Small intestine (tissue), 16 donors: ENCODE measurements at places on chromosomes 7 and 10.

DNA sequence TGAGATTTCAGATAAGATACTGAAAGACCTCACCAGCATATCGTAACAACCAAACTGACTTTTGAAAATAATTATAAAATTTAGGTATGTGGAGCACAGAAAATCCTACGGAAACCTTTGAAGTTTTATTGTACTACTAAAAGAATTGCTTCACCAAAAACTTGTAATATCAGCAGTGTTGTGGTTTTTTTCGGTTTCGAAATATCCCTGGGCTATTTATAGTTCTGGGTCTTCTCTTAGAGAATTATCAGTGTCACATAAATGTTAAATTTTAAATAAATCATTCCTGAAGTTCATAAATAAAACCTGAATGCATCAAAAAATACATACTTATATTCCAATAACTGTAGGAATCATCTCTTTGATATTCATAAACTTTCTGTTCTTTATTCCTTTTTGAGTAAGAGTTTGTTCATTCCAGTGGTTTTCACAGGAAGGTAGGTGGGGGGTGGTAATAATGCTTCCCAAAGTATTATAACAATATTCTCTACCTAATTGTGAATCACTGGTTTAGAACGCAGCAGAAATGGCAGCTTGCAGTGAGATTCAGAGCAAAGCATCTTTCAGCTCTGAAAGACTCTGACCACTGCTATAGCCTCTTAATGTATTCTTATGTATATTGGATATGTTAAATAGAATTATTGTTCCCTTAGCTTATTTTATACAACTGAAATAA lies 60.2 kb downstream of the ZNF277 start:
- DNase-seq, result no peak

GRCh38 chr7:47323904-47324303 lies 258.0 kb downstream of the TNS3 start:
- DNase-seq, result no peak

DNA sequence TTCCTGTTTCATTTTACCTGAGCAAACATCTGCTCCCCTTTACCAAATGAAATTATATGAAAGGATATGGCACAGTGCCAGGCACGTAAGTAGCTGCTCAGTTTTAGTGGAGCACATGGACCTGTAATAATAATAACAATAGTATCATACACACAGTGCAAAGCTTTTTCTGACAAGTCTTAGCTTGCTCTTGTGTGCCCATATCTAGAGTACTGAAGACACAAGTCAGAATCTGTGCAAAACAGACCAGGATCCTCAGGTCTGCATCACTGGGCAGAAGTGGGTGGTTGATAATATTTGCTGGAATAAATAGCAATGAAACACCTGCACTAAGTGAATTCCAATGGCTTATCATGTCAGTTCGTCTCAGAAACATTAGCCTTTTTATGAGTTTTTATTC lies 85.5 kb upstream of the DKK1 start:
- no peak for DNase-seq

GRCh38 chr7:153524070-153524601 lies 528.1 kb upstream of the DPP6 start:
- DNase-seq, result no peak

DNA sequence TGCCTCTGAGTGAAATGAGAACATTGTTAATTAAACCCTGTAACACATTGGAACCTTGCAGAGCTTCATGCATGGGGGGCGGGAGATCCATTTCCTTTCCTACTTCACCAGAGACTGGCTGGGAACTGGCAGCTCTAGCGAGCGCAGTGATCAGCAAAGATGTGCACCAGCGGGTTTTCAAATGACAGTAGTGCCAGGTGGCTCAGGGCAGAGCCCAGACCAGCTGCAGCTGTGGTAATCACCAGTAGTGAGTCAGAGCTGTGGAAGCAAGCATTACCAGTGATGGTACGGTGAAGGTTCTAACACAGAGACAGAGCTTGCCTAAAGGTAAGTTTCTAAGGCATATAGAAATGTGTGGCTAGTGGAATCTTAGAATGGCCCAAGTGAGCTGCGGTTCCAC lies 1009.7 kb upstream of the CELF2 start:
- no peak for DNase-seq

- DNase-seq, result peak; percentile 56
Measured at GRCh38 chr7:142711746-142712616, 37.3 kb upstream of the PRSS1 start.

DNA sequence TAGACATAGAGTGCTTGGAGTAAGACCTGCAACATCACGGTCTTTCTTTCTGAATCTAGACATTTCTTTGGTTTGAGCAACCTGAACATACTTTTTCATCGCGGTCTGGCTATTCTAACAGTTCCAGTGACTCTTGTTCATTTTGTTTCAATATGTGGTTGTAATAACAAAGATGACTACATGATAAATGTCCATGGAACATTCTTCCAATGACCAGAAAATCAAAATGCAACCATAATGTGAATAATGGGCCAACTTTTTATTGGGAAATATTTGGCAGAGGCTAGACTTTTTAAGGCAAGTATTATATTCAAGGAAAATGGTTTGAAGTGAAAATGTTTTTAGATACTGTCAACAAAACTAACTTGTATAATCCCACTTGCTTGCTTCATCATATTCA lies 282.5 kb downstream of the INHBA start:
- no peak for DNase-seq

GRCh38 chr10:44168478-44168877 lies 216.4 kb downstream of the CXCL12 start:
- DNase-seq, result no peak
